ENCODE measurements at places on chromosomes 3 and 15. TPM values are rescaled to one million over a fixed set of nuclear protein-coding genes. Genes with fewer than 3 reads are reported as not detected.

The SMCO1 gene
- not detected for total RNA-seq

- peaks cover 14% of the 10 kb centered on the region for H3K4me1 ChIP-seq
- no peaks in the 10 kb centered on the region for H3K36me3 ChIP-seq
- H3K27ac ChIP-seq = no peak overlapping the region
- no peak overlapping the region for H3K4me3 ChIP-seq
Observed at GRCh38 chr3:52986049-52986448, 59.8 kb downstream of the SFMBT1 start.

DNA sequence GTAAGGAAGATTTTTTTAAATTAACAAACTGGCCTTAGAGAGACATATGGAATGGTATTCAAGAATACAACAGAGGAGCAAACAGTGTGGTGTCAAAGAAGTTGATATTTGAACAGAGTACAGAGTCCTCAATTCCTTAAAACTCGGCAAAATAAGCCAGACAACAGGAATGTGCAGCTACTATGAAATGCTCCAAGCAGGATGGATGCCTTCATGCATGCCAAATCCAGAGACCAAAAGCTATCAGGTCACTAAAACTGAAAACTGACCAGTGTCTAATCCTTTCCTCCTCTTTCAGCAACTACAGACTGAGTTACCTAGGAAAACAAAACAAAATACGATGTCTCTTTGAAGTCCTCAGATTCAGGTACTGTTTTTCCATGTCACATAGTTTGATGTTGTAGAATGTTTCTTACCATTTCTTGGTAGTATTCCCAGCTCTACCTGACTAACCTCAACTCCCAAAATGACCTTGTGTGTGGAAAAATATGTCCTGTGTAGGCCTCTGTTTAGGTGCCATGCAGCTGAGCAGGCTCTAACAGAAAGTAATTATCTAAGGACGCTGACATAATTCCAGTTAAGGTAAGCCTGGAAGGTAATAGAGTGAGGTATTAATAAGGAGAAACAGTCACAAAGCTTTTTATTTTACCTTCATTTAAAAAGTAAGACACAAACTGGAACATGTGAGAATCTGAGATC, 46.9 kb downstream of the TBL1XR1 start:
- H3K27ac ChIP-seq = peak overlapping the region; percentile 92
- peaks cover 52% of the 10 kb centered on the region for H3K4me1 ChIP-seq
- no peak overlapping the region for H3K4me3 ChIP-seq
- peaks cover 2% of the 10 kb centered on the region for H3K36me3 ChIP-seq

GRCh38 chr15:71316911-71317310, 201.6 kb downstream of the THSD4 start:
- H3K27me3 ChIP-seq = no peaks in the 10 kb centered on the region
- H3K27ac ChIP-seq = no peak overlapping the region
- peaks cover 22% of the 10 kb centered on the region for H3K36me3 ChIP-seq
- peaks cover 4% of the 10 kb centered on the region for H3K4me1 ChIP-seq
- no peak overlapping the region for H3K4me3 ChIP-seq

- no peak for DNase-seq
- peak overlapping the region; percentile 43 for H3K27ac ChIP-seq
- peaks cover 29% of the 10 kb centered on the region for H3K36me3 ChIP-seq
- H3K27me3 ChIP-seq = no peaks in the 10 kb centered on the region
- no peak overlapping the region for H3K4me3 ChIP-seq
- peaks cover 36% of the 10 kb centered on the region for H3K4me1 ChIP-seq
Observed at GRCh38 chr3:50120364-50121071, 31.8 kb downstream of the RBM5 start.

DNA sequence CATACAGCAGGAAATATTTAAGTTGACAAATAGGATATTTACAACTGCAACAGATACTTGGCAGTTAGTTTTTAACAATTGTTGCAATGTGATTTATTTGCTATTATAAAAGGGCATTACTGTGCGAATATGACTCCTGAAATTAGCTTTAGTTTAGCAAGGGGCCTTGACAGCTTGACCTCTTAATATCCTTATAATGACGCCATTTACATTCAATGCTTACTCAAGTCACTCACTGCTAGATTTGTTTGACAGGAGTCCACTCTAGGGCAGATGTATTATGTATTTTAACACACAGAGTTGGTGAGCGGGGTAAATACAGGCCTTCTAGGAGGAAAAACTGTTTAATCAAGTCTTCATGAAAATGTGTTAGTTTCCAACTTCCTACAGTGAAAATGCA, 58.1 kb upstream of the C15orf61 start:
- no peak overlapping the region for H3K27ac ChIP-seq
- H3K27me3 ChIP-seq = peaks cover 6% of the 10 kb centered on the region
- no peak overlapping the region for H3K4me3 ChIP-seq
- no peaks in the 10 kb centered on the region for H3K36me3 ChIP-seq

Data from mesothelial cell of epicardium (in vitro differentiated cells).